ENCODE measurements at places on chromosomes 16 and 17. TPM values are rescaled to one million over a fixed set of nuclear protein-coding genes. Genes with fewer than 3 reads are reported as not detected.

The CLEC18C gene
- not detected for total RNA-seq

The MRPL58 gene
- total RNA-seq: 104 TPM

The PIPOX gene
- 0.79 TPM for total RNA-seq

The ZNF267 gene
- total RNA-seq: 5.5 TPM

The LLGL2 gene
- total RNA-seq: 8.5 TPM

The NXPH3 gene
- 3.4 TPM for total RNA-seq

The SULT1A2 gene
- 1.9 TPM for total RNA-seq

The KRTAP1-1 gene
- not detected for total RNA-seq
